Left kidney (tissue), 8 donors: ENCODE measurements at places on chromosomes 12 and 14.

DNA sequence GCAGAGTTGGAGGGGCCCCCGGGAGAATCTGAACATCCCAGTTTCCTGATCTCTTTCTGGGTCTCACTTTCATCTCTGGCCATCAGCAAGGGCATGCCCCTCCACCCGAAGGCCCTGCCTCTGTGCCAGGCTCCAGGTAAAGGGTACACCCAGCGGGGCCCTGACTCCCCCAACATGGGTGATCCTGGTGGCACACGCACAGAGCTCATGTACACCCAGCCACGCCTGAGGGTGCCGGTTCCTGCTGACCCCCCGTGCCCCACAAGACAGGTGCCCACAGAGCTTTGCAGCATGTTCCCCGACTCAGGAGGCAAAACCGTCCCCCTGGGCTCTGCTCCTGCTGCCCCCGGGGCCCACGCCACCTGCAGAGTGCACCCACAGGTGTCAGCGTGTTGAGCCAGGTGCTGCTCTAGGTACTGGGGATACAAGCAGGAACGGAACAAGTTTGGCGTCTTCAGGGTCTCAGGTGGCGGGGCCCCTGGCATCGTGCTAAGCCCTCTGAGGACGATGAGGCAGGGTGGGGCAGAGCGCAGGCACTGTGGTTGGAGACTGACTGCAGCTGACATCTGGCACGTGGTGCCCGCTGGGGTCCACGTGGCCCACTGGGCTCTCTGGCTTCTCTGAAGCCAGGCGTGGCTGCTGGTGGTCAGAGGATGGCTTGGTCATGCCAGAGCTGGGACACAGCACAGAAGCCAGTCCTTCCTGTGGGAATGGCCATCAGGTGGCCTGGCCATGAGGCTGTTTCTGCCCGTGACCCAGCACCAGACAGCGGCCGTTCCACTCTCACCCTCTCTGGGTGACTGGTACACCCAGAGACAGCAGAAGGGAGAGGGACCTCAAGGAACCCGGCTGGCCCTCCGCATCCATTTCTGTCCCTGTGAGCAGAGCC, 13.8 kb downstream of the BAG5 start:
- no peak for DNase-seq

DNA sequence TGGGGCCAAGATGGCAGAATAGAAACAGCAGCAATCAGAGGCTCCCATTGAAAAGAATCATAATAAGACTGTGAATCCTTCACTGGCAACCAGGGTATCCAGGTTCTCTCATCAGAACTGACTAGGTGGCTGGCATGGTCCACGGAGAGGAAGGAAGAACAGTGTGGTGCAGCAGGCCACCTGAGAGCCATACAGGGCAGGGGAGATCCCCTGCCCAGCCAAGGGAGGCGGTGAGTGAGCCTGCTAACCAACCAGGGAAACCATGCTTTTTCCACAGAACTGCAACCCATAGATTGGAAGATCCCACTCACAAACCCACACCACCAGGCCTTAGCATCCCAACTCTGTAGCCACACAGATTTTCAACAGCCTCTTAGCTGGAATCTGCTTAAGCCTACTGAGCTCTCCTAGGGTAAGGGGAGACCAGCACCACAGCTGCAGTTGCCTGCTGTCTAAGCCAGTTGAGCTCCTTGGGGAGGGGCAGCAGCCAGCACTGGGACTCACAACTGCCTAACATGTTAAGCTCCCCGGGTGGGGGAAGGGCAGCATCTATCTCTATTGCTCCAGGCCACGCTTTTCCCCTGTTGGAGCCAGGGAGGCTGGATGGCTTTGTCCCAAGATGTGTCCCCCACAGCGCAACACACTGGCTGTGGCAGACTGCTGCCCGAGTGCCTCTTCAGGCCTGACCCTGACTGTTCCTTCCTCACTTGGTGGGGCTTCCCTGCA, 342.6 kb upstream of the CCDC196 start:
- DNase-seq, result no peak

GRCh38 chr14:105931808-105932483, 405.6 kb downstream of the TMEM121 start:
- no peak for DNase-seq

DNA sequence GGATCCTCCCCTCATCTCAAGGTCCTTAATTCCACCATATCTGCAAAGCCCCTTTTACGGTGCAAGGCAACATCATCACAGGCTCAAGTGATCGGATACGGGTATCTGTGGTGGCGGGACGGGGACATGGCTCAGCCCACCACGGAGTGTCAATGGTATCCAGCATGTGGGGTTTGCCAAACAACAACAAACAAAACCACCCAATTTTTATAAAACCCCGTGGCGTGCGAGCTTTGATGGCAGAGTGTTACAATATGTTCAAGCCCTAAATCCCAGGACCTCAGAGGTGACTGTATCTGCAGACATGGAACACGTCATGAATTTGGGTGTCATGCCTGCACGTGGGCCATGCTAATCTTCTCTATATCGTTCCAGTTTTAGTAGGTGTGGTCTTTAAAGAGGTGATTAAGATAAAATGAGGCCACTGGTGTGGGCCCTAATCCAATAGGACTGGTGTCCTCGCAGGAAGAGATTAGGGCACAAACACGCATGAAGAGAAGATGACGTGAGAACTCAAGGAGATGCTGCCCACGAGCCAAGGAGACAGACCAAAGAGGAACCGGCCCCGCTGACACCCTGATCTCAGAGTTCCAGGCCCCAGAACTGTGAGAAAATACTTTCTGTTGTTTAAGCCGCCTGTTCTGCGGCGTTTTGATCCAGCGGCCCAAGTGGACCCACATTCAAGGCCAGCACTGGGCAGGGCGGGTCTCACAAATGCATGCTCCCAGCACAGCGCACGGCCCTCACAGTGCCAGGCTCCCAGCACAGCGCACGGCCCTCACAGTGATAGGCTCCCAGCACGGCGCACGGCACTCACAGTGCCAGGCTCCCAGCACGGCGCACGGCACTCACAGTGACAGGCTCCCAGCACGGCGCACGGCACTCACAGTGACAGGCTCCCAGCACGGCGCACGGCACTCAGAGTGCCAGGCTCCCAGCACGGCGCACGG, 6.7 kb upstream of the GOLGA3 start:
- no peak for DNase-seq

DNA sequence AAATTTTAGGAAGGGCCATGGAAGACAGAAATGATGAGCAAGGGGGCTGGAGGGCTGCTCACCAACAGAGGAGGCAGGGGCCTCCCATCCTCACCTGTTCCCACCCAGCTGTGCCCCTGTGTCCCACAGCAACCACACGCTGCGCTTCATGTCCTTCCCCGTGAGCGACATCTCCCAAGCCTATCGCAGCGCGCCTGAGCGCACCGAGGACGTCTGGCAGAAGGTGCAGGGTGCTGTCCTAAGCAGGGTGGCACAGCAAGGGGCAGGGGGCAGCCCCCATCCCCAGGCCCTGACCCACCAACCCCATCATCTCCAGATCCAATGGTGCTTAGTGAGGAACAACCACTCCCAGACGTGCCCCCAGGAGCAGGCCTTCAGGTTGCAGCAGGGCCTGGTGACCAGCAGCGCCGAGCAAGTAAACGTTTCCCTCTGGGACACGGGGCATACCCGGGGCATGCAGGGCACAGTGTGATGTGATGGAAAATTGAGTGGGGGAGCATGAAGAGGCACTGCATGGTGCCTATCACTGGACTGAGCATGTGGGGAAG, 8.1 kb downstream of the CARMIL3 start:
- DNase-seq, result no peak

DNA sequence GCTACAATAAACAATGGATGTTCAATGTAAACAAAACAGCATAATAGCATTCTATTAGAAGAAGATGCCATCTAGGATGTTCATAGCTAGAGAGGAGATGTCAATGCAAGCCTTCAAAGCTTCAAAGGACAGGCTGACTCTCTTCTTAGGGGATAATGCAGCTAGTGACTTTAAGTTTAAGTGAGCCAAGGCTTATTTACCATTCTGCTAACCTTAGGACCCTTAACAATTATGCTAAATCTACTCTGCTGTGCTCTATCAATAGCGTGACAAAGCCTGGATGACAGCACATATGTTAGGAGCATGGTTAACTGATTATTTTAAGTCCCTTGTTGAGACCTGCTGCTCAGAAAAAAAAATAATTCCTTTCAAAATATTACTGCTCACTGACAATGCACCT, 106.0 kb upstream of the SSTR1 start:
- no peak for DNase-seq

DNA sequence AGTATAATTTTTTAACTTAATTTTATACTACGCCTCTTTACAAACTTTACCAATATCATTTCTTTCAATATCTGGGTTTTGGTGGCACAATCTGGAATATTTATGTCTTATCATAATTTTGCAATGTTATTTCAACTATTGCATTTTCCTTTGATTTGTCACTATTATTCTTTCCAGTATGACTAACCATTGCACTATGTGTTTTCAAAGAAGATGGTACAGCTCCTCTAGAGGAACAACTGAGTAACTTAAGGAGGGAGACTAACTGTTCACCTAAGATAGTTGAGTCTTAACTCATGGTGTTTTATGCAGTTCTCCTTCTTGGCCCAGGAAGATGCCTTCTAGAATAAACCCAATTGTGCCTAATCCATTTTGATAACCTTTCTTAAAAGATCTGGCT, 60.5 kb upstream of the KIF21A start:
- no peak for DNase-seq

- DNase-seq, result no peak
Measured at GRCh38 chr12:98814254-98814653, 169.2 kb downstream of the APAF1 start.

DNA sequence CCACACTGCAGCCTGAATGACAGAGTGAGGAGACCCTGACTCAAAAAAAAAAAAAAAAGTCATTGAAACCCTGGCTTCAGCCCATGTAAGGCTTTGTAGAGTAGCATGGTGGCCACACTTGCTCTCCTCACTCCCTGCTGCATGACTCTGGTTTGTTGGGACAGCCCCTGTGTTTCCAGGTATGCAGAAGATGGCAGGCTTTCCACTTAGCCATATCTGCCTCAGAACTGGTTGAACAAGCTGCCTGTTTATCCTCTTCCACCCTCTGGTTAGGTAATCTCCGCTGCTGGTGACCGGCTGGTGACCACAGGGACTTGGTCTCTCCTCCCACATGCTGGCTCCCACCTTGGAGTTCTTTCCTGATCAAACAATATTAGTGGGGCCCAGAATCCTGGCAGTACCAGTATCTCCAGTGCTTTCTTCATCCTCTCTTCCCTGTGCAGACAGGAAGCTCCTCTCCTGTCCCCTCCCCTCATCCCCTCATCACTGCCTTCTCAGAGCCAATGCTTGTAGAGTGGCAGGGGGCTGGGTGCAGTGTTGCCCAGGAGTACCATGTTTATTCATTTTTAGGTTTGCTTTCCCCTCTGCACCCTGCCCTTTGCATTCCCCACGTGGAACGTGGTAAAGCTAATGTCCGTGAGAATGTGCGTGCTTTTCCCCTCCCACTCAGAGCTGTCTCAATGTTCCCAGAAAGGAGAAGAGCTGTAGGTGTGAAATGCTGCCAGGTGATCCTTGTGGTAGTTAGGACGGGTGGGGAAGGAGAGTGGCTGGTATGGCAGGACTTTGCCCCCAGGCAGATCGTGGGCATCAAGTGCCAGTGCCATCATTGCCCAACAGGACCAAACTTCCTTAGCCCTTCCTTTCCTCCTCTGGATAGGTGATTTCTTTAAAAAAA, 11.3 kb downstream of the ABHD12B start:
- no peak for DNase-seq
